Astrocyte of the spinal cord (primary cell): ENCODE measurements at places on chromosomes 5 and 9.

DNA sequence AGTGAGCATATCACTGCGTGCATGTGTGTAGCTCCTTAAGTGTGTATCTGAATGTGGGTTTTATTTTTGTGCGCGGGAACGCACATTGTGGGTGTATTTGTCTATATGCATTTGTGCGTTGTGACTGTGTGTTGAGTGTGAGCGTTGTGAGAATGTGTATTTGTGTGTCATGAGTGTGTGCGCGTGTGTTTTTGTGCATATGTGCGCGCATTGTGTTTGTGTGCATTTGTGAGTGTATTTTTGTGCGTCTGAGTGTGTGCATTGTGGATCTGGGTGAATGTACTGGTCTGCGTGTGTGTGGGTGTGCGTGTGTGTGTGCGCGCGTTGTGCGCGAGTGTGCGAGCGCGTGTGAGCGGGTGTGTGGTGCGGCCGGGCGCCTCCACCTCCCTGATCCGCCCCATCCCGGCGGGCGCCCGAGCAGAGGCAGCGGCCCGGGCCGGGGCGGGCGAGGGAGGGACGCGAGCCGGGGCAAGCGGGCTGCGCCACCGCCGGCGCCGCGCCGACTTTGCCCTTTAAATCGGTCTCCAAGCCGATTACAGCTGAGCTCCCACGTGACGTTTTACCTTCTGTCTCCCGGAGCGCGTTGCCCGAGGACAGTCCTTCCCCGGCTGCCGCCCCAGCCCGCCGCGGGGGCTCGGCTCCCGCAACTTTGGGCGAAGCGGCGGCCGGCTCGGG, at the start of gene RASGRF2:
TSS of gene RASGRF2 (plus strand) at position 596 of the 675 bp plus-strand sequence. CDS start 376 bp downstream, outside the sequence.
- DNase-seq: peak; percentile 27

DNA sequence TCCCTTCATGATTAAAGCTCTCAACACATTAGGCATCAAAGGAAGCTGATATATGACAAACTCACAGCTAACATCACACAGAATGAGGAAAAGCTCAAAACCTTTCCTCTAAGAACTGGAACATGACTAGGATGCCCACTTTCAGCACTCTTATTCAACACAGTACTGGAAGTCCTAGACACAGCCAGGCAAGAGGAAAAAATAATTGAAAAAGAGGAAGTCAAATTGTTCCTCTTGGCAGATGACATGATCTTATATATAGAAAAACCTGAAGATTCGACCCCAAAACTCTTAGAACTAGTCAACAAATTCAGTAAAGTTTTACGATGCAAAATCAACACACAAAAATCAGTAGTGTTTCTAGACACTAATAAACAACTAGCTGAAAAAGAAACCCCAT, 144.3 kb upstream of the NREP start:
- DNase-seq: no peak

GRCh38 chr5:58015175-58015574, 444.7 kb downstream of the PLK2 start:
- no peak for DNase-seq

DNA sequence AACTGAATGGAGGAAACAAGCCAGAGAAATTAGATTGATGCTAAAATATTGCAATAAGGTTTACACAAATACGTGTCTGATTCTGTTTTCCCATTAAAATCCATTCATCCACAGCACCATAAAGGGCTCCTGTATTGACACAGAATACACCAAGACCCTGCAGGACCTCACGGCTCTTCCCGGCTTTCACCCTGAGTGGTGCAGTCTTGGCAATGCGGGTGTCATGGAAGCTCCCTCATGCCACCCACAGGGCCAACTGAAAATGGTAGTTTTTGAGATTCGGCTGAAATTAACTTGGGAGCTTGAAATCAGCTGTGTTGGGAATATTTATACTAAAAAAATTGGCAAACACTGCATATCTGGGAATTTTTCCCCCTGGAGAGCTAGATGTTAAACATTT, 17.3 kb upstream of the EXOC3 start:
- DNase-seq: no peak

- no peak for DNase-seq
Observed at GRCh38 chr5:83038924-83039323, 38.3 kb downstream of the TMEM167A start.

- peak; percentile 53 for DNase-seq
Observed at GRCh38 chr5:154196955-154197652, 6.6 kb downstream of the GALNT10 start.

GRCh38 chr5:98513380-98513779, 260.1 kb upstream of the RGMB start:
- no peak for DNase-seq

DNA sequence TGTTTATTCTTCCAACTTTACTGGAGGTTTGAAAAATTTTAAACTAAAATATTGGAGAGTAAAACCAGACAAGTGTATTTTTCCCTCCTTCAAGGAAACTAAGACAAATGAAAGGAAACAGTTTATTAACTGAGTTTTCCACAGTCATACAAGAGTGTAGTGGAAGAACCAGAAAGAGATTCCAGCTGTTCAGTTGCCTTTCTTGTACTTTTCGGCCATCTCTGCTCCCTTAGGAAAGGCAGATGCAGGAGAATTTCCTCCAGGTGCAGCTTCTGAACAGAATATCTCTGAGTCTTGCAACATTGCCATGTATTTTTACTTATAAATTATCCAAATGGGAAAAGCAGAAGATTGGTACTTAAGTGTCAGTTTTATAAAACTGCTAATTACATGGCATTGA, 217.1 kb downstream of the MAST4 start:
- DNase-seq: no peak

DNA sequence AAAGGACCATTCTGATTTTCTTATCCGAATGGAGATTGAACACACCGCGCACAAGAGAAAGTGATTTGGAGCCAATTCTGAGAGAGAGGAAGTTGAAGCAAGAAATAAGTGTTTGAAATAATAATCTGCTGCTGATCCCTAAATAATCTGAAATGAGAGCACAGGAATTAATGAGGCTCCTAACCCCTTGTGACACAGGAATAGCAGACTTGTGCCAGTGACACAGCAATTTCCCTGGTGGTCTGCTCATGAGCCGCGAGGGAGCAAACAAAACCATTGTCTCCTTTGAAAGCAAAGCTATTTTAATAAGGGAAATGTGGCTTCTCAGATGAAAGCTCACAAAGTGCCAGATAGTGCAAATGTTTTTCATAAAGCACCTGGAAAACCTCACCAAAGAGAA, 936.1 kb upstream of the WWC1 start:
- DNase-seq: no peak

- DNase-seq: no peak
Observed at GRCh38 chr5:151023047-151023615, 2.7 kb downstream of the GPX3 start.

GRCh38 chr5:111574311-111574710, 62.0 kb upstream of the STARD4 start:
- no peak for DNase-seq

GRCh38 chr5:72515211-72515610, 8.0 kb upstream of the ZNF366 start:
- DNase-seq: no peak
